ENCODE measurements at places on chromosomes 6 and 20. TPM values are rescaled to one million over a fixed set of nuclear protein-coding genes. Genes with fewer than 3 reads are reported as not detected.

- no peak overlapping the region for H3K4me3 ChIP-seq
- no peaks in the 10 kb centered on the region for H3K36me3 ChIP-seq
- H3K27me3 ChIP-seq, result no peaks in the 10 kb centered on the region
- DNase-seq, result no peak
- no peak overlapping the region for H3K27ac ChIP-seq
These were observed 126.8 kb upstream of the THBS2 start for GRCh38 chr6:169380493-169380892.

GRCh38 chr6:30780642-30780920 lies 36.2 kb upstream of the IER3 start:
- H3K27ac ChIP-seq, result no peak overlapping the region
- H3K27me3 ChIP-seq, result no peaks in the 10 kb centered on the region
- DNase-seq, result no peak
- no peak overlapping the region for H3K4me3 ChIP-seq
- peaks cover 30% of the 10 kb centered on the region for H3K4me1 ChIP-seq
- H3K36me3 ChIP-seq, result no peaks in the 10 kb centered on the region

GRCh38 chr6:157681041-157681650 lies 141.9 kb upstream of the SNX9 start:
- no peaks in the 10 kb centered on the region for H3K4me1 ChIP-seq
- no peak for DNase-seq
- H3K4me3 ChIP-seq, result no peak overlapping the region
- no peaks in the 10 kb centered on the region for H3K36me3 ChIP-seq
- no peak overlapping the region for H3K27ac ChIP-seq

DNA sequence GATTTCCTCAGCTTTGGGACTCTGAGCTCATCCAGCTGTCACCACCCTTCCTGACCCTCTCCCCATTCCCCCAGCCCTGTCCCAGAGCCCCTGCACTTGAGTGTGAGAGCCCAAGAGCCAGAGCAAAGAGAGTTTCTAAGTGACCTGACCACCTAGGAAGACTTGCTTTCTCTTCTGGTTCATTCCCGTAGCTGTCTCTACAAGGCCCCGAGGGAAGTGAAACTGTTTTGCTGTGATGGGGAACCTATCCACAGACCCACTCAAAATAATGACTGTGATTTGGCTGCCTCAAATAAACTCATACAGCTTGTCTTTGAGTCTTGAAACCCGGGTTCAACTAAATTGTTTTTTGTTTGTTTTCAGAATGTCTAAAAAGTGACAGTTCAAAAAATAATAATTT lies 74.6 kb upstream of the XRN2 start:
- H3K36me3 ChIP-seq, result no peaks in the 10 kb centered on the region
- no peaks in the 10 kb centered on the region for H3K27me3 ChIP-seq
- no peak for DNase-seq
- H3K4me1 ChIP-seq, result no peaks in the 10 kb centered on the region
- no peak overlapping the region for H3K4me3 ChIP-seq

DNA sequence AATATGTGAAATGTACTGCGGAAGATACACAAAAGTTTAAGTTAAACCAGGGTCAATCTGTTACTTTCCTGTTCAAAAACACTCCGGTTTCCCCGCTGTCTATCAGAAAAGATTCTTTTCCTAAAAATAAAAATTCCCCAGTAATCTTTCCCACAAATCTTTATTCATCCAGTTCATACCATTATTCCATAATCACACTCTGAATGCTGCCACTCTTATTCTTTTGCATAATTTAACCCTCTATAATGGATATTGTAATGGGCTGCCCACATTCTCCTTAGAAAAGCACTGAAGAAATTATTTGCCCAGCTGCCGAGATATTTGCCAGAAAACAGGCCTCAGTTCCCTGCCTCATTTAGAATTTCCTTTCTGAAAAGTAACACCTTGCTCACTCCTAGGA lies 68.6 kb downstream of the EPHA7 start:
- no peaks in the 10 kb centered on the region for H3K36me3 ChIP-seq
- H3K27me3 ChIP-seq, result no peaks in the 10 kb centered on the region
- no peak overlapping the region for H3K4me3 ChIP-seq
- DNase-seq, result no peak
- no peaks in the 10 kb centered on the region for H3K4me1 ChIP-seq

- DNase-seq, result no peak
- no peak overlapping the region for H3K27ac ChIP-seq
- no peaks in the 10 kb centered on the region for H3K27me3 ChIP-seq
- H3K36me3 ChIP-seq, result no peaks in the 10 kb centered on the region
These were observed 29.8 kb downstream of the TPD52L1 start for GRCh38 chr6:125183391-125183790.

DNA sequence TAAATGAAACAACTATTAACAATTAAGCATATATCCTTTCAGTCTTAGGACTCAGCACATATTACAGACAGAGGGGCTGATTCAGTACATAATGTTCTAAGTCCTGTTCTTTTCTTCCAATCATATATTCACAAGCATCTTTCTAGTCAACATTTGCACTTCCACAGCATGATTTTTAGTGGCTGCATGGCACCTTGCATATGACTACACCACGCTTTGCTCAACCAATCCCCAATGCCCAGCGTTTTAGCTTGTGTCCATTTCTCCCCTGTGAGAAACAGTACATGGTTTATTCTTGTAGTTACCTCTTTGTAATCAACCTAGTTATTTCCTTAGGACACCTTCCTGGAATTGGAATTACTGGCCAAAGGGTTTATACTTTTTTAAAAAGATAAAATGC lies 33.2 kb downstream of the AAR2 start:
- no peak overlapping the region for H3K4me3 ChIP-seq
- H3K27ac ChIP-seq, result no peak overlapping the region
- H3K36me3 ChIP-seq, result no peaks in the 10 kb centered on the region
- H3K27me3 ChIP-seq, result no peaks in the 10 kb centered on the region
- no peaks in the 10 kb centered on the region for H3K4me1 ChIP-seq
- DNase-seq, result no peak

DNA sequence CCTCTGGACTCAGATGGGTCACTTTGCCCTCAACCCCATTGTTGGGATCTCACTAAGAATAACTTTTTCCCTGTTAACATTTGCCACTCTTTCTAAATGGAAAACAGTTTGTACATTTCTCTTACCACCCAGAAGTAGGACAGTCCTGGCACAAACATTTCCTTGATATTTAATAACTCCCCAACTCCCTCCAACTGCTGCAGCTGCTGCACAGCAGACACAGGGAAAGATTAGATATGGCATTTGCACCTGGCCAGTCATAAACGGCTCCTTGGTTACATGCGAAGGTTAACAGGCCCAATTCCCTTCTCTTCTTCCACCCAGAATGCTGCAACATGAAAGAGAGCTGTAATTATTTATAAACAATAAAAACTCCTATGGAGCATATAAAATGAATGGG lies 55.9 kb upstream of the SOX4 start:
- no peaks in the 10 kb centered on the region for H3K27me3 ChIP-seq
- H3K4me3 ChIP-seq, result no peak overlapping the region

Gene ADGRF5
- total RNA-seq, result 98.5 TPM

GRCh38 chr6:119166024-119166784 lies 87.7 kb upstream of the FAM184A start:
- DNase-seq, result no peak
- H3K36me3 ChIP-seq, result no peaks in the 10 kb centered on the region
- no peaks in the 10 kb centered on the region for H3K27me3 ChIP-seq
- H3K27ac ChIP-seq, result no peak overlapping the region
- no peak overlapping the region for H3K4me3 ChIP-seq

Gene CTAGE9
- total RNA-seq, result not detected

Gene ZDHHC14
- 8.6 TPM for total RNA-seq

Gene HSPA1L
- 4.3 TPM for total RNA-seq

DNA sequence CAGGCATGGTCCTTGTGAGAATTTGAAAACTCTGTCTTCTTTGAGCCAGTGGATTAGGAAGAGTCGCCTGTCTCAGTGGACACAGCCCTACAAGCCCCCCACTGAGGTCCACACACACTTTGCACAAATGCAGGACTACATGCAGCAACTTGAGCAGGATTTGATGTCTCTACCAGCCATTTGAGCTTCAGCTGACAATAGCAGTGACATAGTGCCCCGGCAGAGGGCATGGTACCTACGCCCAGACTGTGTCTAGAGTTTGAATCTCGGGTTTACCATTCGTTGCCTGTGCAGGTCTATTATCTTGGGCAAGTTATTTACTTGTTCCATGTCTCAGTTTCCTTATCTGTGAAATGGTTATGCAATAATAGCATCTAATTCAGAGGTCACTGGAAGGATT lies 580.1 kb downstream of the TFAP2B start:
- H3K36me3 ChIP-seq, result no peaks in the 10 kb centered on the region
- no peaks in the 10 kb centered on the region for H3K4me1 ChIP-seq
- no peak overlapping the region for H3K27ac ChIP-seq
- no peak overlapping the region for H3K4me3 ChIP-seq
- H3K27me3 ChIP-seq, result no peaks in the 10 kb centered on the region

Gene PTGIS
- total RNA-seq, result 34.2 TPM

GRCh38 chr6:110255211-110255750 lies 75.1 kb downstream of the CDC40 start:
- H3K4me1 ChIP-seq, result no peaks in the 10 kb centered on the region
- no peaks in the 10 kb centered on the region for H3K36me3 ChIP-seq
- no peak for DNase-seq
- no peaks in the 10 kb centered on the region for H3K27me3 ChIP-seq
- no peak overlapping the region for H3K27ac ChIP-seq
- no peak overlapping the region for H3K4me3 ChIP-seq

DNA sequence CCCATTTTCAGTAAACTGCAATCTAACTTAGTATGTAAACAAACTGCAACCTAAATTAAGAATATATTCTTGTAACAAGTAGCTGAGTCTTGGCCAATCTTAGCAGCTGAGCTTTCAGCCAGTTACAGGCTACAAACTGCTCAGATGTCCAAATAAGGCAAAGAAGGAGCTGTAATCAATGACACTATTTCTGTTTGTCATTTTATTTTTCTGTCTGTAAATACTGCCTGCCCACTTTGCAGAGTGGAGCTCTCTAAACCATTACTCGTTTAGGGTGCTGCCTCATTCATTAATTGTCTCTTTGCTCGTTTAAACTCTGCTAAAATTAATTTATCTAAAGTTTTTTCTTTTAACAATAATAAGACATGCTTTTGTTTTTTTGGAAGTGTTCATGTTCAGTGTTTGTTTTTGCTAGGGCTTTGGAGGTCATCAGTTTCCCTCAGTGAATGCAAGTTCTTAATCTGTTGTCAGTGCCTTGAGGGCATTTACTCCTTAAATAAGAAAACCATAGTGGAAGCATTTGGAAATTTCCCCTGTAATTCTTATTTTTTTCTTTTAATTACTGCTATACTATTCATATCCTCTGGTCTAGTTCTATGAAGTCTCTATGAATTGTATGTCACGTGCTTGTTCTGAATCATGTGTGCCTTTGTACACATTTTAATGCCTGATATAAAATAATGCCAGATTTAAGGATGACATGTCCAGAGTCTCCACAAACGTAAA lies 3.6 kb upstream of the PRL start:
- no peak overlapping the region for H3K4me3 ChIP-seq
- no peaks in the 10 kb centered on the region for H3K36me3 ChIP-seq
- no peaks in the 10 kb centered on the region for H3K4me1 ChIP-seq
- DNase-seq, result no peak
- no peaks in the 10 kb centered on the region for H3K27me3 ChIP-seq

DNA sequence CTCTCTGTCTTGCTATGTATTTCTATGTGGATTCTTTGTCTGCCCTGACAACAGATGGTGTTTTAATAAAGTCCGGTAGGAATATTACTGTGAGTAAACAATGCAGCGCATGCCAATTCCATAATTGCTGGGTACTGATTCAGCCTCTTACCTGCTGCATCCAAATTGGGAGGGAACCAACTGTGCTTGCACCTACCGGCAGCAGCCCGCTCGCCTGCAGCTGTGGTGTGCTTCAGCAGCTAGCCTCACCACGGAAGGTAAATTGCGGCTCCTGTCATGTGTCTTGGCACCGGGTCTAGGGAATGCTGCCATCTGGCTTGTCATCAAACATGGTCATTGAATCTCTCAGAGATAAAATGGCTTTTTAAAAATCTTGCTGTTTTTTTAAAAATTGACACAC lies 704.8 kb upstream of the SLC35B3 start:
- no peaks in the 10 kb centered on the region for H3K36me3 ChIP-seq
- no peaks in the 10 kb centered on the region for H3K27me3 ChIP-seq
- H3K4me3 ChIP-seq, result peak overlapping the region; percentile 38
- peaks cover 6% of the 10 kb centered on the region for H3K4me1 ChIP-seq

Gene FOXS1
- 3.5 TPM for total RNA-seq

Gene BANF2
- total RNA-seq, result not detected

DNA sequence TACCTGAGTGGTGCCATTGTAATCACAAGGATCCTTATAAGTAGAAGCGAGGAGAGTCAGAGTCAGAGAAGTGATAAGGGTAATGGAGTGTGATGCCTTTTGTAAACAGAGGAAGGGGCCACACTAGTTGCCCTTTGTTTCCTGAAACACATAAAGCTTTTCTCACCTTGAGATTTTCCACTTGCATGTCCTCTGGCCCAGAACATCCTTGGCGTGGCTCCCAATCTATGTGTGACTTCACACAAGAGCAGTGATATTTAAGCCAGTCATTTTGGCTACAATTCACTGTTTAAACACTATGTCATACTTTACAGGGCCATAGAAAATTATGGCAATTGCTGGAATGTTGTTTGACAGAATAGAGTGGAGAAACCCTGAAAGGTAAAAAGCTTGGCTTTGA lies 121.2 kb upstream of the BTN3A2 start:
- H3K27me3 ChIP-seq, result peaks cover 8% of the 10 kb centered on the region
- no peak for DNase-seq
- no peaks in the 10 kb centered on the region for H3K4me1 ChIP-seq
- no peaks in the 10 kb centered on the region for H3K36me3 ChIP-seq
- no peak overlapping the region for H3K27ac ChIP-seq

DNA sequence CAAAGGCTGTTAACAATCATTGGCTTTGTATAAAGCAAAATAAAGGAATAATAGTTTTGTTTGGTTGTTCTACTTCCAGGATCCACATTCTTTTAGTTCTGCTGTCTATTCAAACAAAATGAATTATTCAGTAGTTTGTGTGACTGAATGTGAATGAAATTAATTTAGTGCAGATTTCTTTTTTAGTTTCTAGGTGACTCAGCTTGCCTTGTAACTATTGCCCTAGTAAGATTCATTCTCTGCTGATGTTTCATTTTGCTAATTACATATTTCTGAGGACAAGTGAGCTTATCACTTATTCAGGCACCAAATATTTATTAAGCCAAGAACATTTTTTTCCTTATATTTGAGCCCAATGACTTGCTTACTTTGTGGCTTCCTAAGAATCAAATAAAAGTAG lies 46.5 kb upstream of the RIPOR2 start:
- H3K36me3 ChIP-seq, result no peaks in the 10 kb centered on the region
- H3K4me3 ChIP-seq, result no peak overlapping the region
- H3K4me1 ChIP-seq, result no peaks in the 10 kb centered on the region
- no peak overlapping the region for H3K27ac ChIP-seq

Data from adrenal gland (tissue), 19 donors.